ENCODE measurements at places on chromosomes 4 and X. TPM values are rescaled to one million over a fixed set of nuclear protein-coding genes. Genes with fewer than 3 reads are reported as not detected.

The GAGE13 gene
- total RNA-seq: not detected

The LRCH2 gene
- 0.03 TPM for total RNA-seq

The NAP1L2 gene
- 0.06 TPM for total RNA-seq

The CFAP47 gene
- not detected for total RNA-seq

The PPP3CA gene
- total RNA-seq: 48.2 TPM

The SPACA5 gene
- total RNA-seq: not detected

The STOX2 gene
- total RNA-seq: not detected

Data from SJSA1 (cell line).